Gastrocnemius medialis (tissue), 4 donors: ENCODE measurements at places on chromosomes 5 and 9. TPM values are rescaled to one million over a fixed set of nuclear protein-coding genes. Genes with fewer than 3 reads are reported as not detected.

The NIPSNAP3A gene
- total RNA-seq, result 6.7 TPM

DNA sequence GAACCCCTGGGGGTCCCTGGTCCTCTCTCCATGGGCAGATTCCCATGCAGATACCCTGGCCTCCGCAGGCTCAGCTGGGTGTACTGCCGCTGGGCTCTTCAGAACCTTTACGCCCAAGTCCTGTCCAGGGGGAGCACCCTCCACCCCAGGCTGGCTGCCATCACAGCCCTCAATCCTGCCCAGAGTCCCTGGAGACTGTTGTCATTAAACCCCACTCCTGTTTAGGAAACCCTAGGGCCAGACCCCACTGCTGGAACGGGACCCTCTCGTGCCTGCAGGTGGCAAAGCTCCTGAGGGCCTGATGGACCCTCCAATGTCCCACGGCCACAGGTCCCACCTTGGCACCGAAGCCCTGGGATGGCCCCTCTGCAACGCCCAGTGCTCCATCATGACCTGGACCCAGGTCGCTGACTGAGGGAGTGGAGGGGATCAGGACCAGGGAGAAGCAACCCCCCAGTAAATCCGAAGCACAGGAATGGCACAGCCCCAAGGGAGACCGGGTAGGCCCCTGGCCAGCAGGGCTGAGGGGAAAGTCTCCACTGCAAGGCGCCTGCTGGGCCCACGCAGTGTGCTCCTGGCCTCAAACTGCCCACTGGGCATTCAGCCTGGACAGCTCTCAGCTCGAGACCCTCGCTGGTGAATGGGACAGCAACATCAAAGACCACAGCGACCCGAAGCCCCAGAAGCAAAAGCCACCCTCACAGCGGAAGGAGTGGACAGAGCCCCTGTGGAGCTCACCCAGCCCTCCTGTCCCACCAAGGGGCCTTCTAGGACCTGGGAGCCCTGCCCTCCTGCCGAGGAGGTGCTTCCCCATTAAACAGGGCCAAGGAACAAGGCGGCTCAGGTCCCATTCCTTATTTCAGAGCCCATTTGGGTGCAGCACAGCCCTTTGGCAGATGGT, 8.3 kb downstream of the ZDHHC11B start:
- DNase-seq, result no peak

The AMBP gene
- total RNA-seq, result not detected

The FYB1 gene
- 1.2 TPM for total RNA-seq

DNA sequence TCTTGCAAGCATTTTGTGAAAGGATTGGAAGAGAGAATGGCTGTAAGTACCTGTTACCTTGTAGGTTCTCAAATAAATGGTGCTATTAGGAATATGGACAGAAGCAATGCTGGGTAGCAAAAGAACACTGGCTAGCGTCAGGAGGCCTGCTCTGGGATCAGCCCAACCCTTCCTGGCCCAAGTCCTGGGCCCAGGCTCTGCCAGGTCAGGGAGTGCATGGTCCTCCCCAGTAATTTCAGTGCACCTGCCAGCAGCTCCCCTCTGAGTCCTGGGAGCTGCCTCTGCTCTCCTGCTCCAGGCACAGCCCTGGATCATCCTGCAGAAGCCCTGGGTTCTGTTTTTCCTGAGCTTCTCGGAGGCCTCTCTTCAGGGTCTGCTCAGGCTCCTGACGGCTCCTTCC, 89.5 kb upstream of the ARAP3 start:
- no peak for DNase-seq

The ARHGEF39 gene
- not detected for total RNA-seq

The RNF14 gene
- 88.1 TPM for total RNA-seq
